Prostate gland (tissue), 2 donors: ENCODE measurements at places on chromosomes 13 and 19. TPM values are rescaled to one million over a fixed set of nuclear protein-coding genes. Genes with fewer than 3 reads are reported as not detected.

GRCh38 chr13:98665638-98665995 lies 86.9 kb downstream of the SLC15A1 start:
- no peak overlapping the region for H3K4me3 ChIP-seq
- no peak for DNase-seq

- no peak for DNase-seq
- no peak overlapping the region for H3K4me3 ChIP-seq
- H3K4me1 ChIP-seq: no peaks in the 10 kb centered on the region
- no peak overlapping the region for H3K27ac ChIP-seq
- no peaks in the 10 kb centered on the region for H3K36me3 ChIP-seq
Measured at GRCh38 chr19:16016226-16017137, 59.8 kb upstream of the TPM4 start.

DNA sequence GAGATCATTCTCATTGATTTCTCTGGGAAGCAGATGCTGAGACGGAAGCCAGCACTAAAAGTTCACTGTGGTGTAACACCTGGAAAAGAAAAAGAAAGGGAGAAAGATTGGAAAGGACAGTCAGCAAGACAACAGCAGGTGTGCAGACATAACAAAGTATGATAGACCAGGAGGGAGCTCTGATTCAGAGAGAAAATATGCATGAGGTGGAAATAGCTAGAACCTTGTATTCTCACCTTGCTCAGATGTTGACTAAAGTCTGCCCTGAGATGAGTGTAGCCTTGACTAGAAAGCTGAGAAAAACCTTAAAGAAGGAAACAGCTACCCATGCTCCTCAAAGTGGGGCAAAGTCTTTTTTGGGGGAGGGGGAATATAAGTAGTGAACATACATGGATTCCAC lies 1711.8 kb downstream of the EFNB2 start:
- H3K4me3 ChIP-seq: no peak overlapping the region
- no peaks in the 10 kb centered on the region for H3K4me1 ChIP-seq
- no peaks in the 10 kb centered on the region for H3K36me3 ChIP-seq
- DNase-seq: no peak
- H3K27me3 ChIP-seq: no peaks in the 10 kb centered on the region

DNA sequence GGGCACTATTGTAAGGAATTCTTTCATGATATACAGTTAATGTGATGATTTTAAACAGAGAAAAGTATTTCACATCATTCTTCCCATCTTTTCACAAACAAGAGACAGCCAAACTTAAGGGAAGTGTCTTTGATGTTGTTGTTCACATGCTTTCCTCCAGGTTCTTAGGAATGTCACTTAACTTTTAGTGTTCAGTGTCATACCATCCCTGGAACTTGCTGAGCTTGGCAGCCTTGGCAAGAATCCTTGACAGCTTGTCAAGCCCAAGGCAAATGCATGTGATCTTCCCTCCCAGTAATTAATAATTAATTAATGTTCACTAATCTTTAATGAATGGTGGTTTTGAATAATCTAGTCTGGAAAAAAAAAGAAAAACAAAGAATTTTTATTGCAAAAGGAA lies 727.9 kb upstream of the PRR20A start:
- H3K27me3 ChIP-seq: no peaks in the 10 kb centered on the region
- no peaks in the 10 kb centered on the region for H3K4me1 ChIP-seq
- H3K27ac ChIP-seq: no peak overlapping the region
- H3K36me3 ChIP-seq: no peaks in the 10 kb centered on the region
- DNase-seq: no peak

- peaks cover 13% of the 10 kb centered on the region for H3K4me1 ChIP-seq
- peak overlapping the region; percentile 89 for H3K27ac ChIP-seq
- H3K4me3 ChIP-seq: peak overlapping the region; percentile 93
- DNase-seq: peak; percentile 71
Measured at GRCh38 chr19:46786236-46787039, 2.0 kb downstream of the SLC1A5 start.

The NDUFA3 gene
- total RNA-seq: 48.5 TPM

DNA sequence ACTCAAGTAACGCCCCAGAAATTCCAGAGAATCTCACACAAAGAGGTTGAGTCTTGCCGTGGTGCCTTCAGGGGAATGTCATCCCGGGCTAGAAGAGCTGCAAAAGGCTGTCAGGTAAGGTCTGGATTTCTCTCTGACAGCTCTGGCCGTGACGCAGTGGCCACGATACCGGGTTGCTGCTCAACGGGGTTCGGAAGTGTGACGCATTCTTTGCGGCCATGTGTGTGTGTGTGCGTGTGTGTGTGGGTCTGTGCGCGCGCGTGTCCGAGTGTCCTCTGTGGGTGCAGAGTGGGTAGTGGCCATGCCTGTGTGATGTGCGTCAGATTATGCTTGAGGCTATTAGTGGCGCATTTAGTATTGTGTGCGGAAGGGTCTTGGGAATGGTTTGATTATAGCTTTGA lies 306 bp downstream of the ZNF540 start:
- peak overlapping the region; percentile 73 for H3K4me3 ChIP-seq
- DNase-seq: peak; percentile 50
- H3K36me3 ChIP-seq: no peaks in the 10 kb centered on the region
- no peaks in the 10 kb centered on the region for H3K4me1 ChIP-seq
- H3K27ac ChIP-seq: peak overlapping the region; percentile 96

- no peak overlapping the region for H3K4me3 ChIP-seq
- no peaks in the 10 kb centered on the region for H3K27me3 ChIP-seq
- H3K27ac ChIP-seq: no peak overlapping the region
Measured at GRCh38 chr13:59755632-59756290, 408.0 kb downstream of the DIAPH3 start.

The NPAS1 gene
- total RNA-seq: 0.27 TPM

DNA sequence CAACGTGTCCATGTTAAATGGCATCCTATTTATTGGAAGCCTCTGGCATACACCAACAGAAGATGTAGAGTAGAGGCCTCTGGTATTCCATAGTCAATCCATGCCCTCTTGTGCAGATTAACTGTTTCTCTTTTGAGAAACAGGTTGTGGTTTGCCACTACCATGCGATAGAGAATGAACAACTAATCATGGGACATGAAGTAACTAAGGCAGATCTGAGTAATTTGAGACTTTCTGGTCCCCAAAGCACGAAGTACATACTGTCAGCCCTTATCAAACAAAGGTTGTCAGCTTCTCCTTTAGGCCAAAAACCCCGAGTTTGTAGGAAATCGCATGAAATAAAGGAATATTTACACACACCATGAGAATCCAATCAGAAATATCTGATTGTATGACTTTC lies 3.6 kb downstream of the ZNF121 start:
- DNase-seq: no peak
- H3K4me3 ChIP-seq: no peak overlapping the region
- H3K36me3 ChIP-seq: no peaks in the 10 kb centered on the region

The ZNF382 gene
- total RNA-seq: 10.9 TPM

- H3K4me3 ChIP-seq: no peak overlapping the region
- H3K27me3 ChIP-seq: no peaks in the 10 kb centered on the region
- peak overlapping the region; percentile 52 for H3K27ac ChIP-seq
- H3K4me1 ChIP-seq: peaks cover 2% of the 10 kb centered on the region
Measured at GRCh38 chr19:13817018-13817614, 21.9 kb downstream of the ZSWIM4 start.

DNA sequence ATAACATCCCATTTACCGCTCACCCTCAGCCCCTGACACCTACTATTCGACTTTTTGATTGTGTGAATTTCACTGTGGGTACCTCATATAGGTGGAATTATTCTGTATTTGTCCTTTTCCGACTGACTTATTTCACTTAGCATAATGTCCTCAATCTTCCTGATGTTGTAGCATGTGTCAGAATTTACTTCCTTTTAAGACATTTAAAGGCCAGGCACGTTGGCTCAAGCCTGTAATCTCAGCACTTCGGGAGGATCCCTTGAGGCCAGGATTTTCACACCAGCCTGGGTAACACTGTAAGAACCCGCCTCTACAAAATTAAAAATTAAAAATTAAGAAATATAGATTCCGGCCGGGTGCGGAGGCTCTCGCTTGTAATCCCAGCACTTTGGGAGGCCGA lies 13.0 kb downstream of the ZNF490 start:
- DNase-seq: no peak
- H3K27ac ChIP-seq: no peak overlapping the region
- no peaks in the 10 kb centered on the region for H3K4me1 ChIP-seq
- H3K4me3 ChIP-seq: no peak overlapping the region
- no peaks in the 10 kb centered on the region for H3K36me3 ChIP-seq

DNA sequence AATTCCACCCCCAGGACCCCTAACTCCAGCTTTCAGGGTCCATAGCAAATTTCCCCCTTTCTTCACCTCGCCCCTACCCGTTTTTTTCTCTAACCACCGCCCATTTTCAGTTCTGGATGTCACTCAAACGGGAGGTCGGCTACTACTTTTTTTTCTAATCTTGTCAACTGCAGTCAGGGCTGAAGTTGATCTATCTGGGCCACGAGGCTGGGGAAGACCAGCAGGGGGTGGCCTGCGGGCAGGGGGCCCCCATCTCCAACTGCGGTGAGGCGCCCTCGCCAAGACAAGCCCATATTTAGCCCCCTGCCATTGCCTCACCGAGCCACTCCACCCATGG lies 748 bp downstream of the LHFPL6 start:
- no peaks in the 10 kb centered on the region for H3K36me3 ChIP-seq
- no peaks in the 10 kb centered on the region for H3K4me1 ChIP-seq
- DNase-seq: no peak
- H3K27me3 ChIP-seq: no peaks in the 10 kb centered on the region
- peak overlapping the region; percentile 65 for H3K4me3 ChIP-seq

GRCh38 chr19:54630782-54631181 lies 498 bp downstream of the LILRB1 start:
- no peak overlapping the region for H3K27ac ChIP-seq
- H3K4me3 ChIP-seq: no peak overlapping the region
- H3K4me1 ChIP-seq: no peaks in the 10 kb centered on the region

DNA sequence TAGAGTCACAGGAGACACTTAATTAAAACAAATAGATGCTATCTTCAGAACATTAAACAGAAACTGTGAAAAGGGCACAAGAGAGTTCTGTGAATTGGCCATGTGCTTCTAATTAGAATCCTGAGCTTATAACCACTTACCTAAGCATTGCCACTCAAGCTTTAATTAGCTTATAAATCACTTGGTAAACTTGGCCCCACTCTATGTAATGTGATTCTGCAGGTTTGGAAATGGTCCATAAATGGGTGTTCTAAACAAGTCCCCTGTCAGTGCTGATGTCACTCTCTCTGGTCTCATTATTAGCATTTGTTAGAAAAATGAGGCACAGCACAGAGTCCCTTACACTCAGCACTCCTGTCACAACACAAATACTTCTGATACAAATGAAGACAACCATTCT lies 18.0 kb downstream of the ZNF91 start:
- H3K4me3 ChIP-seq: no peak overlapping the region
- H3K4me1 ChIP-seq: no peaks in the 10 kb centered on the region
- DNase-seq: no peak

DNA sequence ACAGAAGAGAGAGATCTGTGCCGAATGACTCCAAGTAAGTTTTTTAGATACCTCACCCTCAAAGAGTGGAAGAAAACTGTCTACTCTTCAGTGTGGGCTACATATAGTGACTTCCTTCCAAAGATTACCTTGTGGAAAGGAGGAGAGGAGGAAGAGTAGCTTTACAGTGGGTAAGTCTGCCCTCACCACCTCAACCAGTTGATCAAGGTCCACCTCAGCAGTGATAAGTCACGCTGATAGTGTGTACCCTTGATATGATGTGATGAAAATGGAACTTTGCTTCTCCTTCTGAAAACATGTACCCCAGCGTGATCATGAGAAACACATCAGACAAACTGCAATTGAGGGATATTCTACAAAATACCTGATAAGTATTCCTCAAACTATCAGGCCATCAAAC lies 20.6 kb downstream of the KLF5 start:
- H3K27ac ChIP-seq: no peak overlapping the region
- no peak for DNase-seq
- no peak overlapping the region for H3K4me3 ChIP-seq
- H3K27me3 ChIP-seq: no peaks in the 10 kb centered on the region

The TSSK6 gene
- 7.3 TPM for total RNA-seq

The LYPD5 gene
- 6.2 TPM for total RNA-seq

DNA sequence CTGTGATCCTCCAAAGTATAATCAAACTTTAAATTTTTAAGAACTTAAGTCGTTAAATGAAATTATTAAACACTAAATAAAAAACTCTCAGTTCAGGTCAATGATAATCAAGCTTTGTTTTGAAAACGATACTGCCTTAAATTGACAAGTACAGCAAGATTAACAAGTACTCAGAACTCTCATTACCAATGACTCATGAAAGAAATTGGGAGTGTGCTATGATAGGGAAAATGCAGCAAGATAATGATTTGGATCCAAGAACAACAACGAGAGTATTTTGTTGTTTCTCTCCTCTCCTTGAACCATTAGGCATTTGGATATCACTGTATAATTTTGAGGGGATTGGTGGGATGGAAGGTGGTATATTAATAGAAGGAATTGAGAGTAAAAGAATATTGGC lies 10.2 kb downstream of the N4BP2L2 start:
- no peaks in the 10 kb centered on the region for H3K4me1 ChIP-seq
- no peaks in the 10 kb centered on the region for H3K36me3 ChIP-seq
- no peak overlapping the region for H3K27ac ChIP-seq
- DNase-seq: no peak
- H3K27me3 ChIP-seq: no peaks in the 10 kb centered on the region

GRCh38 chr19:33447336-33448158 lies 74.0 kb downstream of the CEBPG start:
- DNase-seq: no peak
- H3K27ac ChIP-seq: no peak overlapping the region
- no peak overlapping the region for H3K4me3 ChIP-seq
- no peaks in the 10 kb centered on the region for H3K27me3 ChIP-seq

GRCh38 chr19:17784201-17785008 lies 10.5 kb upstream of the B3GNT3 start:
- H3K36me3 ChIP-seq: no peaks in the 10 kb centered on the region
- DNase-seq: peak; percentile 24
- H3K4me3 ChIP-seq: no peak overlapping the region
- no peaks in the 10 kb centered on the region for H3K4me1 ChIP-seq
- H3K27ac ChIP-seq: no peak overlapping the region
- no peaks in the 10 kb centered on the region for H3K27me3 ChIP-seq

The COL4A2 gene
- 82.8 TPM for total RNA-seq

- no peak overlapping the region for H3K4me3 ChIP-seq
- no peaks in the 10 kb centered on the region for H3K27me3 ChIP-seq
- peak; percentile 19 for DNase-seq
- H3K36me3 ChIP-seq: no peaks in the 10 kb centered on the region
- no peaks in the 10 kb centered on the region for H3K4me1 ChIP-seq
Measured at GRCh38 chr13:27406178-27406939, 18.1 kb upstream of the GTF3A start.

DNA sequence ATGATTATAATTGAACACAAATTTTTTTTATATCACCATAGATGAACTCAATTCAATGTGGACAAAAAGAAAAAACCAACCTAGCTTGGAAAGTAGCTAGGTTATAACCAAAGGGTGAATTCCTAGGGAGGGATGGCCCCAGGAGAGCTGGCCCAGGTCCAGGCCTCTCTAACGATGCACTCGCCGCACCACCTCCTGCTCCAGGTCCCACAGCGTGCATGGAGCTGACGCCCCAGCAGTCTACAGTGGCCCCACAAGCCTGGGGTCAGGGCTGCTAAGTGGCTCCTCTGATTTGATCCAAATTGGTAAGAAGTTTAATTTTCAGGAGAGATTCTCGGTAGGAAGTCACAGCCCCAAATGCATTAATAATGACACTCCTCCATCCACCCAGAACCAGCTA lies 48.8 kb downstream of the TSHZ3 start:
- no peaks in the 10 kb centered on the region for H3K27me3 ChIP-seq
- no peak for DNase-seq
- H3K36me3 ChIP-seq: no peaks in the 10 kb centered on the region
- H3K4me1 ChIP-seq: no peaks in the 10 kb centered on the region
- no peak overlapping the region for H3K4me3 ChIP-seq
- no peak overlapping the region for H3K27ac ChIP-seq

The ZNF177 gene
- 8.1 TPM for total RNA-seq

The CDC42EP5 gene
- 193 TPM for total RNA-seq

The ABCC4 gene
- 33.3 TPM for total RNA-seq

The VSTM2B gene
- total RNA-seq: not detected
